IPS DF 19.7 (cell line): ENCODE measurements at places on chromosomes 6 and 20.
A peak's percentile ranks its signal among the peaks of the same experiment; 100 is the strongest.

GRCh38 chr20:48421547-48421946 lies 406.3 kb downstream of the PREX1 start:
- no peak for DNase-seq

- no peak for DNase-seq
These were observed 40.5 kb upstream of the ZNF831 start for GRCh38 chr20:59123011-59123677.

GRCh38 chr6:47247227-47247797 lies 62.4 kb downstream of the TNFRSF21 start:
- no peak for DNase-seq

GRCh38 chr6:138245751-138246150 lies 27.5 kb upstream of the PBOV1 start:
- no peak for DNase-seq

DNA sequence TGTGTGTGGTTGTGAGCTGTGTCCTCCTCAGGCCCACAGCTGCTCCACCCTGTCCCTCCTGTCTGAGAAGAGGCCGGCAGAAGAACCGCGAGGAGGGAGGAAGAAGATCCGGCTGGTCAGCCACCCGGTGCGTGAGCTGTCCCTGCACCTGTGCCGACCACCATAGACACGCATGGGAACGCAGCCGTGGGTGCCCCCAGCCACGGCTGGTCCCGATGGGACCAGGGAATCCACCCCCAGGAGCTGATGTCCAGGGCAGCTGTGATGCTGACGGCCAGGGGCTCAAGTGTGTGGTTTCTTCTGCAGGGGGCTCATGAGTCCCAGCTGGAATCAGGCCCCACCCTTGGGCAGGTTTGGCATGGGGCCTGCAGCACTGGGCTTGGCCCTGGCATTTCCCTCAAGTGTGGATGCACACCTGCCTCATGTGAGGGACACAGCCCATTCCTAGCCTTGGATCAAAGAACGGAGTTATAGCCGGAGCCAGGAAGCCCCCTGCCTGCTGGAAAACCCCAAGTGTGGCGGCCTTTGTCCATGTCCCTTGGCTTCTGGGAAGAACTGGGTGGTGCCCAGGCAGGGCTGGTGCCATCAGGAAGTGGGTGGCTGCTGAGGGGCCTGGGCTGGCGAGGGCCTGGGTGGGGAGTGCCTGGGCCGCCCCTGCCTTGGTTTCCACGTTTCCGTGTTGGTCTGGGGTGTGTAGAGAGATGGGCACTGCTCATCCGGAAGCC lies 4.6 kb upstream of the TNFRSF6B start:
- DNase-seq: no peak

DNA sequence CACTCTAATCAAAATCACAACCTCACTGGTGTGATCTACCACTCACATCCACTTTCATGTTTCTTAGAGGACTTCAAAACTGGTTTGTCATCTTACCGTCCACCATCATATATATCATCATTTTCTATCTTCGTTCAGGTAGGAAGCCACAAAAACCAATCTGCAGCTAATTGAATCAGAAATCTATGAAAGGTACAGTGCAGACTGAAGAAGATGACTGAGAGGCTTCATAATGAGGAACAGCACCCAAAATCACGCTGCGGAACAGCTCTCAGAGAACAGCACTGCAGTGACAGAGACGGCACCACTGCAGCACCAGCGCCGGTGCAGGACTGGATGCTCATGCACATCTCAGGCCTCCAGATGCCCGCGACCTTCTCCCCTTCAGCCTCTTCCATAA lies 13.0 kb downstream of the GMDS start:
- no peak for DNase-seq

DNA sequence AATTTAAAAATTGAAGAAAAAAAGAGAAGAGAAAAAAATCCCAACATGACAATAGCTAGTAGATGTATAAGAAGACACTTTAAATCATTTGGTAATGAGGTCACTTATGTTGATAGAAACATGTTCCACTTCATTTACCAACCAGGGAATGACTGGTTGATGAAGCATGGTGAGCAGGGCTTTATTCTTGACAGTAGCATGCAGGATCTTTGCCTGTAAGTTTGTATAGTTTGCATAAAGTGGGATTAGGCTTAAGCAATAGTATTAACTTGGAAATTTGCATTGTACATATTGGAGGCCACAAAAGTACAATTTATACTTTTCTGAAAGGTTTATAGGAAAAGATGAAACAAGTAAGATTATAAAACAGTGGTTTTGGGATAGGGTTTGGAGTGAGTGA lies 67.0 kb downstream of the NOX3 start:
- no peak for DNase-seq

GRCh38 chr6:141421378-141421777 lies 711.3 kb upstream of the GJE1 start:
- DNase-seq: no peak

DNA sequence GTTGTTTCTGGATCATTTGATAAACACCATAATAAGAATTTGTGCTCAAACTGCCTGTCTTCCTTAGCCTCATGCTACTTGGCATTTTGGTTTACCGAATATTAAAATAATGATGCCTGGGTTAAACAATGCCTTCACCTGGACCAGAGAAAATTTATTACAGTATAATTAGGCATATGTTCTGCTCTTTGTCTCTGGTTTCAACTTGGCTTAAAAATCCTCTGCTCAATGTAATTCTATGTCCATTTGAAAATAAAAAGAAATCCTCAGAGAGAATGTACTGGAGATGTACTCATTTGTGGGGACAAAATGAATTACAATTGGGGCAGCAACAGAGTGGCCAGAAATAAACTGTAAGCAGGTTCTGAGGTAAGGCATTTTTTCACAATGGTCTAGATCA lies 95.0 kb downstream of the DST start:
- DNase-seq: no peak

DNA sequence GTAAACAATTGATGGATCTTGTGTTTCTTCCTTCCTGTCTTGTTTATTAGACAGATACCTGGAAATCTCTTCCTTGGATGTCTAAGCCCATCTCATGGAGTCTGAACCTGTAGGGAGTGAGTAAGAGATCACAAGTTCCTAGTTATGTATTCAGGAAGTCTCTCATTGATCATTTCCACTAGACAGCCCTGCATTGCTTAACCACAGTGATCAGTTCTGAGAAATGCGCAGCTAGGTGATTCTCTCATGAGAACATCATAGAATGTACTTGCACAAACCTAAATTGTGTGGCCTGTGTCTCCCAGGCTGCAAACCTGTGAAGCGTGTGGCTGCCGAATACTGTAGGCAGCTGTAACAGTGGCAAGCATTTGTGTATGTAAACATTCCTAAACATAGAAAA lies 39.1 kb downstream of the FAM120B start:
- no peak for DNase-seq

DNA sequence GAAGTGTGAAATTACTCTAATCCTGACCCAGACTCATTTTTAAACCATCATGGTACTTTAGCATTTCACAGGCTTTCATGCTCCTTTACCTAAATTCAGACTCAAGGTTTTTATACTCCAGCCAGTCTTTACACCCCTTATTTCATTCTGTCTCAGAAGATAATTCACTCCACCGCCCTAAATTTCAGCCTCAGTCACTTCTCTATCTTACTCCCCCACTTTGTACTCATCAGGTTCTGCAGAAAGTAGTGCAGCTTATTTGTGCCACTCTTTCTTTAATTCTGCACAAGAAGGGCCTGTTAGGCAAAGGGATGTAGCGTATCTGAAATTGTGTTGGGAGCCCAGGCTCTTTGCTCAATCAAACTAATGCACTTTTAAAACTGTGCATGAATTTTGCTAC lies 205.5 kb downstream of the ARHGAP18 start:
- DNase-seq: no peak

GRCh38 chr6:43058531-43058930 lies 703 bp downstream of the MRPL2 start:
- no peak for DNase-seq

DNA sequence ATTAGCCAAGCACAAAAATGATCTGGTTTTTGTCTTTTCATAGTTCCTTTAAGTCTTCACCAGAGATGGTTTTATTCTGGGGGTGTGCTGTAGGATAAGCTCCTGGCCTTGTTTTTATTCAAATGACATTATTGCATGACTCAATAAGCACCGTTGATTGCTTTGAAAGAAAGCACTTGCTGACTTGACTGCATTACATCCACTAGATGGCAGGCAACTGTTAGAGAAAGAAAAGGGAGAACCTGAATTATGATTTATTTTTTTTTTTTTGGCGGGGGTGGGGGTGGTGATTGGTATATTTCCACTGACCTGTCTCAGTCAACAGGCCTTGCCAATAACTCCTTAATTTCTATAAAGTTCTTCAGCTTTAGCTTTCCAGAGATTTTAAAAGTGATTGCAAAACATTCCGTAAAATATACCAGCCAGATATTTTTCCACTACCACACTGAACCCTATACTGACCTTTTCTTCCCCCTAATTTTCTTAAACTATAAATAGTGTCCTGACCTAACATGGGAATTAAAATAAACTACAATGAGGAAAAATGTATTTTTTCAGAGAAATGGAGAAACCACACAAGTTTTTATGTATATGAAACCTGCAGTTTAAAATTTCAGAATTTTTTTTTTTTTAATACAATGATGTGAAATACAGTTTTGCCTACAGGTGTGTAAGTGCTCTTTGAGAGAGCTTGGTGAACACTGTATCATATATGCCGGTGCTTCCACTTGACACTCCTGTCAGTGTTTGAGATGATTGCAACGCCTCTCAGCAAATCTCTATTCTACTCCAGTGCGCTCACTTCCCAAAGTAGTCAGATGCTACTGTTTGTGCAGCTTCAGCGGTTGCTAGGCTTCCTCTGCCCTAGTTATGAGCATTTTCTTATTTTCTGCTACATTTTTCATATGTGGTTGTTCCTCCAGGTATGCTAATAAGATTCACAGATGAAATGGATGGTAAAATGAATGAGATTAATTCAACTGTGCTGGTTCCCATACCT lies 274.3 kb downstream of the CD109 start:
- DNase-seq: peak; percentile 20

DNA sequence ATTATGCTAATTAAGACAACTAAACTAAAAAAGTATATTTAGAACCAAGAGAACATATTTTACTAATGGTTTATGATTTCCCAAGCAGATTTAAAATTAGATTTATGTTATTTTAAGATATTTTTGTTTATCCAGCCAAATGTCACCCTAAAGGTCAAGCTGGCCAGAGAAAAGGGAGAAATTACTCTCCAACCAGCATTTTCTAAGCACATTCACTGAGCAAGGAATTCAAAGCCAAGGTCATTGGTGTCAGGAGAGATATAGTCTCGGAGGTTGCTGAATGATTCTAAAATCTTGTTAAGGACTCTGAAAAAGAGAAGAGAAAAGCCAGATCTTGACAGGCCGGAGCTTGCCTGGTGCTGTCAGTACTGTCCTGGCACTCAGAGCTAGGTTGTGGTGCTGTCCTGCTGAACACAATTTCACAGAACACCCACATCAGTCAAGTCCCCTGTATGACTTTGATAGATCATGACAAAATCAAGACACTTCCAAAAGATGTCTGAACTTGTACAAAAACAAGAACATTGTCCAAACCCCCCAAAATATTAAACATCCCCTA lies 222.3 kb upstream of the SMLR1 start:
- no peak for DNase-seq

GRCh38 chr6:46715141-46715540 lies 20.0 kb downstream of the PLA2G7 start:
- DNase-seq: no peak

DNA sequence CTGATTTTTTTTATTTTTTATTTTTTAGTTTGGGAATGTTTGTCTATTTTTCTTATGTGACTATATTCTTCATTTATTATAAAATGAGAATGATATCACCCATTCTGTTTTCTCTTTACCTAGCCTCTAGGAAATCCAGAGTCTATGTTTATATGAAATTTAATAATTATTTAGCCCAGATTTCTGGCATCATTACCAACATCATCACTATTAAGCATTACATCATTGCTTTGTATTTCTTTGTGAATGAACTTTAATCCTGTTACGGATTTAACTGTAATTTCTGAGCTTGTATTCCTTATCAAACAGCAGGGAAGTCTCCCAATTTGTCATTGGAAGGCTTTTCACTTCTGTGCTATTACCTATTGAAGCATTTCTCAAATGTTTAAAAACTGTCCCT lies 72.7 kb upstream of the NOX3 start:
- DNase-seq: no peak

- no peak for DNase-seq
These were observed 6.1 kb downstream of the SLC29A1 start for GRCh38 chr6:44229376-44230033.

DNA sequence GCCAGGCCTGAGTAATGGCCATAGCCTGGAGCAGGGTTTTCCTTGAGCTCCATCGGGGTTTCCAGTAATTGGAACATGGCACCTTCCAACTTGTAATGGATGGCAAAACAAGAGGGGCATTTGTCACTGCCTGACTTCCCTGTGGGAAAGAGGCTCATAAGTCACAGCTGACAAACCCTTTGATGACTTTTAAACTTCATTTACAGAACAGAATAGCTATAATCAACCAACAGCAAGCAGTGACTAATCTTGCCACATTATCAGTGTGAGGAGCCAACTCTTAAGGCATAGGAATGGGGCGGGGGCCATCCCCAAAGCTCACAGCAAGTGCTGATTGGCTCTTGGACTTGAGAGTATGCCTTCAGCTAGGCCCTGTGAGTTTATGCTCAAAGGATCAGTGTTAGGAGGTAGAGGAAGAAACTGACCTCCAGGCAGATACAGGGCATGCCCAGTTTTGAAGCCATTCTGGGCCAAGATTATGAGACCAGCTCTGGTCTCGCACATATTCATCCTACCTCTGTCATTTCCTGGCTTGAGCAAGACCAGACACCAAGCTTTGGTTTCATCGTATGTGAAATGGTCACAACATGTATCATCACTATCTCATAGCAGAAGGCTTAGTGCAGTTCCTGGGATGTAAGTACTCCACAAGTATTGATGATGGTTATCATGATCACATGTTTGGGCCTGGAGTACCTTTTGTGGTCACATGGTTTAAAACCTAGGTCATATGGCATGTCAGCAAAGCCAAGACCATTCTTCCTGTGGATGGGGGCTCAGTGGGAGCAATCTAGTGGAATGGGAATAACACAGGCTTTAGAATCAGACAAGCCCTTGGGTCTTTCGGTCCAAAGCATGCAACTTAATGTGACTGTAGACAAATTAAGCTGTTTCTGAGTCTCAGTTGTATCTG lies 49.2 kb downstream of the EIF2S2 start:
- no peak for DNase-seq

GRCh38 chr6:158028421-158028820 lies 46.8 kb downstream of the SYNJ2 start:
- no peak for DNase-seq

- no peak for DNase-seq
These were observed 24.5 kb downstream of the MAP7 start for GRCh38 chr6:136525586-136526195.

GRCh38 chr6:77015350-77015749 lies 447.9 kb downstream of the HTR1B start:
- DNase-seq: no peak

GRCh38 chr6:106626485-106626884 lies 2.8 kb downstream of the RTN4IP1 start:
- no peak for DNase-seq

- DNase-seq: no peak
These were observed 121.3 kb downstream of the SOBP start for GRCh38 chr6:107611094-107611810.

- DNase-seq: no peak
These were observed 26.1 kb upstream of the RIPPLY2 start for GRCh38 chr6:83827050-83827449.
